Stimulated activated CD4-positive, alpha-beta T cell treated with anti-CD3 and anti-CD28 coated beads, Interleukin-12 subunit alpha, Interleukin-12 subunit beta, amount 100 ng/mL, for 48 hours (primary cell): ENCODE measurements at places on chromosomes 7 and 10.

GRCh38 chr10:32959006-32959920 lies 1.2 kb upstream of the ITGB1 start:
- no peak for DNase-seq

DNA sequence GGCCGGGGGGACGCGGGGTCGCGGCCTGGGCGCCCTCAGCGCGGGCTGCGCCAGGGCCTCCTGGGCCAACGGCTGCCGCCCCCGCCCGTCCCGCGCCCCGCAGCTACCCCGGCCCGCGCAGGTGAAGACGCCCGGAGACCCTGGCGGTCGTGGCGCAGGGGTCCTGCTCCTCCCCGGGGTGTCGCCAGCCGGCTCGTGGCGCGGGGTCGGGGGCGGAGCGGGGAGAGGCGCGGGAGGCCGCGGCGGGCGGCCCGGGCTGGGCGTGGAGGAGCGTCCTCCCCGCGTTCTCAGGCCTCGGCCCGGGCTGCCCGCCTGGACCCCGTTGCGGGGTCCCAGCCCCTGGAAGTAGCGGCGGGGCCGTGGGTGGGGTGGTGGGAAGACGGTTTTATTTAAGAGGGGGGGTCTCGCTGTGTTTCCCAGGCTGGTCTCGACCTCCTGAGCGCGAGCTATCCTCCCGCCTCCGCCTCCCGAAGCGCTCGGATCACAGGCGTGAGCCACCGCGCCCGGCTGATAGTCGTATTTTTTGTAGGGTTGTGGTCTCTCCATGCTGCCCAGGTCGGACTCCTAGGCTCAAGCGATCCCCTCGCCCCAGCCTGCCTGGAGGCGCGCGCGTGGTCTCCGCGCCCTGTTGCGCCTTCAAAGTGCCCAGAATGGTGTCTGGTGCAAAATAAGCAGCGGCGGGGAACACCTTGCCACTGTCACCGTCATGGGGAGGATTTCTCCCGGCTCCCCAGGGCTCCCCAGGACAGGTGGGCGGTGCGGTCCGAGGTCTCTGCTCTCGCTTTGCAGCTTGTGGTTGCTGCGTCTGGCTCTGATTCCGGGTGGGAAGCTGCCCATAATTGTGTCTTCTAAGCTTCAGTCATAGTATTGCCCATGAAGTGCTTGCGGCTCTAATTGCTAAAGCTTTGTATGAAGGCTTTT lies 15.3 kb upstream of the SUN1 start:
- DNase-seq: peak; percentile 42

- DNase-seq: no peak
Observed at GRCh38 chr10:1515121-1515779, 222.1 kb downstream of the ADARB2 start.

DNA sequence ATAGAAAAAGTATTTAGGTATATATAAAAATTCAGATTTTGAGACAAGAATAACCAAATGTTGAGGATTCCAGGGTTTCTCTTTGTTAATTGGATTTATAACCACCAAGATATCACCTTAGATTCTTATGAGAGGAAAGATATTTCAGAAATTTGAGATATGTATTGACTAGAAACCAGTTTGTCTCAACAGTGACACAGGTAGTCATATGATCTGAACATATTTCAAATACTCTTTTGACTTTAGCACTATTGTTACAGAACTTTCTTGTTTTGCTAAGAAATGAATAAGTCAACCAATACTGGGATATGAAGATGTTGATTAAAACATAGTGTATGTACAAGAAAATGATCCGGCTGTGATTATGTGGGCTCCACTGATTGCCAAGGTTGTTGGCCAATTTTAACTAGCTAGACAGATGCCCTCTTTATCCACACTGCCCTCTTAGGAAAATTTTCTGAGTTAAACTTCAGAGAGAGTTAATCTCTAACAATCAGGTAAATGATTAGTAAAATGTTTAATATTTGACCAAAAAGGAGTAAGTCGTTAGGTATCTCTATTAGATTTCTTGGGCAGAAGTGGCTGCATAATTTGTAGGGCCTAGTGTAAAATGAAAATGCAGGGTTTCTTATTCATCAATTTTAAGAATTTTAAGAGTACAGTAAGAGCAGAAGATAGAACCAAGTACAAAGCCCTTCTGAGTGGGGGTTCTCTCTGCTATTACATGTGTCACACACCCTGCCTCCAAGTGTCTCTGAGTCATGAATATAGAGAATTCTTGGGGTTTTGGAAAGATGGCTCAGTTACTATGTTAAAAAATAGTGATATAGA lies 376.0 kb downstream of the TFEC start:
- DNase-seq: no peak

DNA sequence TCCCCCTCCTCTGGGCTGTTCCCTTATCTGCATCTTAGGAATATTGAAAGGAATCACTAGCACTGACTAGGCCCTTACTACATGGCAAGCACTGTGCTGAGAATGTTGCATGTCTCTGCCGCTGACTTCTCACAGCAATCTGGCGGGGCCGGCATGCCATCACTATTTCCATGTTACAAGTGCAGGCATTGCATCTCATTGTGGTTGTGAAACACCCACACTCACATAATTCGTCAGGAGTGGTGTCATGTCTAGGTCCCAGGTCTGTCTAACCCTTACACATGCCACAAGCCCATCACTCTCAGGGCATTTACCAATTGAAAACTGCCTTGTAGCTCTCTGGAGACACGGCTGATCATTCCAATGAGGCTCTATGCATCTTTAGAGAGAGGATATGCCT lies 8.5 kb upstream of the IL2RA start:
- DNase-seq: peak; percentile 73
